ENCODE measurements at places on chromosomes 2 and 18.

- no peak for DNase-seq
These were observed 122.9 kb downstream of the METTL8 start for GRCh38 chr2:171310889-171311288.

DNA sequence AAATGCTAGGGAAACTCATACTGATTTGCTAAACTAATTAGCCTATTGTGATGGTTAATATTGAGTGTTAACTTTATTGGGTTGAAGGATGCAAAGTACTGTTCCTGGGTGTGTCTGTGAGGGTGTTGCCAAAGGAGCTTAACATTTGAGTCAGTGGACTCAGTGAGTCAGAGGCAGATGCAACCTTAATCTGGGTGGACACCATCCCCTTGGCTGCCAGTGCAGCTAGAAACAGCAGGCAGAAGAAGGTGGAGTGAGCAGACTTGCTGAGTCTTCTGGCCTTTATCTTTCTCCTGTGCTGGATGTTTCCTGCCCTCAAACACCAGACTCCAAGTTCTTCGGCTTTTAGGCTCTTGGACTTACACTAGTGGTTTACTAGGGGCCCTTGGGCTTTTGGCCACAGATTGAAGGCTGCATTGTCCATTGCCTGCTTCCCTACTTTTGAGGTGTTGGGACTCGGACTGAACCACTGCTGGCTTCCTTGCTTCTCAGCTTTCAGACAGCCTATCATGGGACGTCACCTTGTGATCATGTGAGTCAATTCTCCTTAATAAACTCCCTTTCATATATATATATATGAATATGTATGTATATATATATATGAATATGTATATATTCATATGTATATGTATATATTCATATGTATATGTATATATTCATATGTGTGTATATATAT is 69.7 kb downstream of the RPRM start:
- DNase-seq: no peak

DNA sequence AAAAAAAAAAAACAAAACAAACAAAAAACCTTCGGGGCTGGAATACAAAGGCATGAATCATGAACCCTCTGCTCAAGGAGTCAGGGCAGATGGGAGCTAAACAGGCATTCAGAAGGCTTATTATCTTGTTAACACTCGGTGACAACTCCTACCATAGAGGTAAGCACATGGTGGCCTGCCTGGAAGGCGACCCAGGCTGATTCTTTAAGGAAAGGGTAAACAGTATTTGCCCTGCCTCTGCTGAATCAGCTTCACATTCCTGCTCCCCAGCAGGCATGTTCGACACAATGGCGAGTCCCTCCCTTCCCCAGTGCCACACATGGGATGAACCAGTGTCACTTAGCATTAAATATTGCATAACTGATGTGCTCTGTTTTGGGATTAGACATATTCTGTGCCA is 191.9 kb downstream of the ARL4C start:
- no peak for DNase-seq

GRCh38 chr18:21141668-21142422 is 30.2 kb upstream of the ROCK1 start:
- no peak for DNase-seq

DNA sequence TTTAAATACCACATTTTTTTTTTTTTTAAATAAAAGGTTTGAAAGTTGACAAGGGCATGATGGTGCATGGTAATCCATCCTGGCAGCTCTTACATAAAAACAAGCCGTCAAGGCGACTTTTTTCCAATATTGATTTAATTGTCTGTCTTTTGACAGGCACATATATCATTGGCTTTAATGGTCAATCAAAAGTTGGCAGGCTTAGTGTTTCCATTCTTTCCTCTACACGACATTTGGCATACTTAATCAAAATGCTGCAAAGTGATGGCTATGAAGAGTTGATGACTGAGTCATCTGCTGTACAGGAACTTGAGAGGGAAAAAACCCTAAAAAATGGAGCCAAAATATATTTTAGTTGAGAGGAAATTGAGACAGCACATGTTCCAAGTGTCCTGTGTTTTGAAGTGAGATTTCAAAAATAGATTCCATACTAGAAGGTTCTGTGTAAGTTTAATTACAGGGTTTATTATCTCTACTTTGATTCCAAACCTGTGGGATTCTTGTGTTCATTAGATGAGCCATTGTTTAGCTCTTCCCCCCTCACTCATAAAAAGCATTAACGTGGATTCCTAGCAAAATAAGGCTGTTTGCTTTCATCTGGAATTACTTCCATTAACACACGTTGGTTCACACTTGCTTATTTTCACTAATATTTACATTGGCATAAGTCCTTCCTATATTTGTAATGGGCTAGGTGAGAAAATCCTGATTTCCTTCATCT is 3.2 kb downstream of the TSHZ1 start:
- no peak for DNase-seq

DNA sequence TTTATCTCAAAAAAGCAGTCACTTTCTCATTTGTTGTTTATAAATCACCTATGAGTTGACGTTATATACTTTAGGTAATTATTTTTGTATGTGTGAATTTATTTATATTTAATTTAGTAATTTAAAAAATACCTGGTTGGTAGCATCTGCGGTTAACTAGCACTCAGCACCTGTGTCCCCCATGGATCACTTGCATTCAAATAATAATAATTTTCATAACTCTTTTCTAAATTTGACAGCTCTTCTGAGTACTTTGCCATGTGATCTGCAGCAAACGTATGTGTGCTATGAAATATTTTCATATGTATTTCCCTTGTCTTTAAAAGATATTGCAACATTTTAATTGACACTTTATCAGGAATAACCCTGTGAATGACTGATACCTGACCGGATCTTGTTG is 88.1 kb downstream of the CMPK2 start:
- no peak for DNase-seq

- no peak for DNase-seq
These were observed 45.2 kb upstream of the GCG start for GRCh38 chr2:162197069-162197825.

DNA sequence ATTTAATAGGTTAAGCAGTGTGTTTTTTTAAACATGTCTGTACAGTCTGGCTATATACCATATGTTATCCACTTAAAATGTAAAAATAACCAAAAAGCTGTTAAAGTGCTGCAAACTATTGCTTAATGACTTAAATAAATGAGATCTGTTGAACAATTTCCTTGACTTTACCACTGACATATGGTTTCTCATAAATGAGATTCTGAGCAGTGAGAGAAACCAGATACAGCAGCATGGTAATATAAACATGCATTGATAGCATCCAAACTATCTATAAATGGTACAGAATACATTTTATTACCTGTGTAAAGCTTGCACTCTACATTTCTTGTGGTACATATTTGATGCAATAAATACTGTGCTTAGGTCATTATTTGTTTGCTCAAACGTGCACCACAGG is 36.3 kb upstream of the TTC21B start:
- DNase-seq: no peak

GRCh38 chr18:50143294-50143693 is 51.7 kb downstream of the MYO5B start:
- DNase-seq: no peak

GRCh38 chr2:144498277-144498676 is 21.6 kb downstream of the ZEB2 start:
- no peak for DNase-seq

- no peak for DNase-seq
These were observed 22.9 kb downstream of the CYP27A1 start for GRCh38 chr2:218804817-218805216.

DNA sequence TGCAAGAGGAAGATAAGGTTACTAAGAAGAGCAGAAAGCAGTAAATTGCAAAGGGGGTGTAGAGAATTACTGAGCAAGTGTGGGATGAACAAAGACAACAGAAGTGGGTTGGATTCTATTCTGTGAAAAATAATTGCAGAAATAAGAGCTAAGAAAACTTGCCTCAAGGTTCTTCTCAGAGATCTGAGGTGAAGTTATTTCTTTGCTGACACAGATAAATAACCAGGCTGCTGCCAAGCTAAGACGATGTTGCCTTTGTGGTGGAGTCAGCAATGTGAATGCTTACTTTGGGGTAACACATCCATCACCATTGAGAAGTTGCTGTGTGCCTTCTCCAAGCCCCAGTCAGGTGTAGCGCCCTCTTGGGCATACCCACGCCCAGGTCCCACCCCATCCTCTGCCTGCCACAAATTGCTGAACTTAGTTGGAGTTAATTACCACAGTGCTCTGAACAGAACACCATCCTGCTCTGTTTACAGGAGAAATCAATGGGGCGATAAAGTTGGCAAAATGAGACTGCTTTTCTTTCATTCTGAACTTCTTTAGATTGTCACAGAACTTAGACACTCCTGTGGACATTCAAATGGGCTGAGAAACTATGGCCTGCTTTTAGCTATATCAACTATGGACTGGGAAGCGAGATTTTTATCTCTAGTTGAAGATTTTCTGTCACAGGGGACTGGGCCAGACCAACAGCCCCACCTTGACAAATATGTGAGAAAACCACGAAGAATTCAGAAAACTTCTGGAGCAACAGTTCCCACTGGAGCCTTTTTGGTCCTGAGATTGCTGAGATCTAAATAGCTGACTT is 283.6 kb downstream of the TMX3 start:
- no peak for DNase-seq

DNA sequence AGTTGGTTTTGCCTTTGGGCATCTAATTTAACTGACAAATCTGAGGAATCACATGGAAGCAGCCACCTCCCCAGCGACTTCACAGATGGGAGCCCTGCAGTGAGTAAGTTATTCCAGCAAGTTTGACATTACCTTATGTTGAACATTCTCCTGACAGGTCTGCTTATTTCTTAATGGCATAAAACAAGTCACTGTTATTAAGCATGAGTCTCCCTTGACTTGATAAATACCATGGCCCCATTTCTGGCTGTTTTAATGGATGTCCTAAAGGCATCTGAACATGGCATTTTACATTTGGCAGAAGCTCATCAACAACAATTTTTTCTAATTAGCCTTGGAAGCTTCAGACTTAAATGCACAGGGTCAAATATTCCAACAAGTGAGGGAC is 92.6 kb upstream of the CREB1 start:
- no peak for DNase-seq

GRCh38 chr2:173876833-173877413 is 88.2 kb downstream of the SP3 start:
- DNase-seq: no peak

DNA sequence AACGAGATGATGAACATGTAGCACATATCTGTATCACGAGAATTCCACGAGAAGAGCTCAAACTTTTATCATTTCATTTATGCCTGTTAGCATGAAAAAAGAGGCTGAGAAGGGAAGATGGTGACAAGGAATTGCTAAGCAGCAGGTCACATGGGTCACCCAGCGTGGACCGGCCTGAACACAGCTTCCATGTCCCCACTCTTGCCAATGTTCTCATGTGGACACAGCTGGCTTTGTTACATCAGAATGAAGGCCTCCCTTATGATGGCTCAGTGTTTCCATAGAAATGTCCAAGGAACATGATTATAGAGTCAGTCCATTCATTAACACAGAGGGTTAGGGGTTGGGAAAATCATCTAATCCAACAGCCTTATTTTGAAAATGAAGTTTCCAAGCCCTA is 215.4 kb downstream of the CMPK2 start:
- DNase-seq: no peak

DNA sequence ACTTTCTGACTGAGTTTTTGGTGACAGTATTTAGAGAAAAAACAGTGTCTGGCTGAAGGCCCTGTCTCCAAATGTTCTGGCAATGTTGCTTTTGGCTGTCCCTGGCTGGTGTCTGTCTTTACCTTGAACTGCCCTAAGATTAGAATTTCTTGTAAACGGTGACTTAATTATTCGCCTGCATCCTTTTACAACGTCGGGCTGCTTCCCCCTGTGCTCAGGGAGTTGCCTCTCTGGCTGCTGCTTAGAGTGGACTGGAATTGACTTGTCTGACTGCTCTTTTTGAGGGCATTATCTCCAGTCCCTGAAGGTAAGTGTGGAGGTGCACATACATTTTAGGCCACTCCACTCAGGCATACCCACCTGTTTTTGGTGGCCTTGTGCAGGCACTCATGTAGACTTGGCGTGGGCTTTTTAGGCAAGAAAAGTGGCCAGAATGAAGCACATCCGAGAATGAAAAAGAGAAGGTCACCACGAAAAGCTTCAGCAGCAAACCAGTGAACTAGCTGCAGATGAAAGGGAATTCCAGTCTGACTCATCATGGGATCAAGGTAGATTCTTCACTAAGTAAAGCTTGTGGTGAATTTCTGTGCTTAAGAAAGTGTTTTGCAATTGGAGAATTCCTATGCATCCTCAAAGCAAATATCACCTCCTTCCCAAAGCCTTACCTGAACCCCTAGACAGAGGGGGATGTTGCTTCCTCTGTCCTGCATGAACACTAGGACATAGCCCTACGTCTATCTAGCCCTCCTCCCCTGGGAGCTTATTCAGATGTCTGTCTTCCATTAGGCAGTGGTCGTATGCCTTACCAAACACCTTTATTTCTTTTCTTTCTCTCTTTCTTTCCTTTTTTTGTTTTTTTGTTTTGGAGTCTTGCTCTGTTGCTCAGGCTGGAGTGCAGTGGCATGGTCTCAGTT is 230.3 kb upstream of the TRIB2 start:
- DNase-seq: no peak

- DNase-seq: no peak
These were observed 8.7 kb upstream of the KIAA2012 start for GRCh38 chr2:202064171-202064880.

DNA sequence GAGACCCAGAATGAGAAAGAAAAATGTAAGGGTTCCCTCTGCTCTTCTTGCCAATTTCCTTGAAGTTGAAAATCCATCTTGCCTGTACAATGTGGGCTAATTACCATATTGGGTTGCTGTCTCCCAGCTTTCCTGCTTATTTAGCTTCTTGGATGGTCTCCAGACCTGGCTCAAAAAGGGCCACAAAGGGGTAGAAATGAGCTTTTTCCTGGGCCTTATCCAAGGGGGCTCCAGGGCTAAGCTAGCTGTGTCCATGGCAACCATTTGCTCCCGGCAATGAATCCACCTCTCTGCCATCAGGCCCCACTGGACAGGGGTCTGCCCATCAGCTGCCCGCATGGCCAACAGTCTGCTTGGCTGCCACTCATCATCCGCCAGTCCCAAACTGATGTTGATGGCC is 85.0 kb downstream of the BOD1L2 start:
- DNase-seq: no peak

- no peak for DNase-seq
These were observed 33.0 kb downstream of the CMPK2 start for GRCh38 chr2:6832596-6833299.

GRCh38 chr2:20448246-20448976 is 1.5 kb downstream of the RHOB start:
- no peak for DNase-seq

GRCh38 chr2:167136879-167137596 is 248.8 kb downstream of the XIRP2 start:
- DNase-seq: no peak

DNA sequence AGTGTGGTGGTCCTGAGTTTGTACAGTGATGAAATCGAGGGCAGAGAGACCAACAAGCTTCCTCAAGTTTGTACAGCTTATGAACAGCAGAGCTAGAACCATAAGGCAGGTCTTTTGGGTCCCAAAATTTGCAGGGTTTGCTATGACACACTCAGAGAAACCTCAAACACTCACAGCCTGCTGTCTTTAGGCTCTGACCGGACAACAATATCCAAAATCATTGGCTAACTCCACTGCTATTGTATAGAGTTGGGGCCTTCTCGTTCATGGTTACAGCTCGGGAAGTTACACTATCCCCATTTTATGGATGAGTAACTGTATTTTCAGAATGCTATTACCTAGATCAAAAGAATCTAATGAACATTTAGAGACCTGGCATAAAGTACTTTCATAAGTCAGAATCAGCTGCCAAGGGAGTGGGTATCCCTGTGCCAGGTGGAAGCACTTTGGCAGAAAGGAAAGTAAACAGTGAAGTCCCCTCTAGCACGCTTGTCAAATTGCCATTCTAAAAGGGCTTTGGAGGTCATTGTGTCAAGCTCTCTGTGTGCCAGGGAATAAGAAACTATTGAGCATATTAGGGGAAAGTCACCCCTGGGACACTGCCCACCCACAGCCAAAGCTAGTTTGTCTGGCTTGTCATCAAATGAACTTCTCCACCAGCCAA is 331.8 kb downstream of the ALK start:
- no peak for DNase-seq
